NCI-H1436 (cell line): ENCODE measurements at places on chromosomes 7 and 10.

GRCh38 chr10:13773043-13773442, 186.3 kb downstream of the PRPF18 start:
- no peak for DNase-seq

DNA sequence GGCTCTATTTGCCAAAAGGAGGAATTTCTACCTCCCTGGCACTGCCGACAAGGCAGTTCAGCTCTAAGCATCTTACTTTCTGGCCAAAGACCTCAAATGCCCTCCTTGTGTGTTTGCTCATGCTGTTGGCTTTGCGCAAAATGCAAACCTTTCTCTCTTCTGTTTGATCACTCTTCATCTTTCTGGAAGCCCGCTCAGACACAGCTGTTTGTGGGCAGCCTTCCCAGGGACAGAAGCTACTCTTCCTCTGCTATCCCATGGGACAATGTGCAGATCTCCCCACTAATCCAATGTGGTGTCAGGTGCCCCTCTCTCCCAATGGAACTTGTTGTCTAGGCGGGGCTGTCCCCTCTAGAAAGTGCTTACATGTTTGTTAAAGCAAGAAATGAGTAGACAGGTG, 278.7 kb downstream of the CCSER2 start:
- DNase-seq, result no peak

DNA sequence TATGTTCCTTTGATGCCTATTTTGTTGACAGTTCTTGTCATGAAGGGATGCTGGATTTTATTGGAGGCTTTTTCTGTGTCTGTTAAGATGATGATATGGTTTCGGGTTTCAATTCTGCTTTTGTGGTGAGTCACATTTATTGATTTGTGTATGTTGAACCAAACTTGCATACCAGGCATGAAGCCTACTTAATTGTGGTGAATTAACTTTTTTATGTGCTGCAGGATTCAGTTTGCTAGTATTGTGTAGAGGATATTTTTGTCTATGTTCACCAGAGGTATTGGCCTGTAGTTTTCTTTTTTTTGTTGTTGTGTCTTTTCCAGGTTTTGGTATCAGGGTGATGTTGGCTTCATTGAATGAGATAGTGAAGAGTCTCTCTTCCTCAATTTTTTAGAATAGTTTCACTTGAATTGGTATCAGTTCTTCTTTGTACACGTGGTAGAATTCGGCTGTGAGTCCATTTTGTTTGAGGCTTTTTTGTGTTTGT, 345.9 kb downstream of the KIF20B start:
- no peak for DNase-seq

- DNase-seq, result no peak
Measured at GRCh38 chr7:68562323-68562899, 1035.9 kb upstream of the AUTS2 start.

DNA sequence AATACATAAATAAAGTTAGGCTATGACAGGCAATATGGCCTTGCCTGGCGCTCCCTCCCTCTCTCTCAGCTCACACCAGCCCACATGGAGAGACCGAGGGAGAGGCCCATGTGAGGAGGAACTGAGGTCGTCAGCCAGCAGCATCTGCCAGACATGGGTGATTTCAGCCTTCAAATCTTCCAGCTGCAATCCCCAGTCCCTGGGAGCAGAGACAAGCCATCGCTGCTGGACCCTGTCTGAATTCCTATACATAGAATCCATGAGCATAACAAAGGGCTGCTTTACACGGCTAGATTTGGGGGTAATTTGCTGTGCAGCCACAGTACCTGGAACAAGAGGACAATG, 35.6 kb downstream of the ANKRD16 start:
- no peak for DNase-seq

DNA sequence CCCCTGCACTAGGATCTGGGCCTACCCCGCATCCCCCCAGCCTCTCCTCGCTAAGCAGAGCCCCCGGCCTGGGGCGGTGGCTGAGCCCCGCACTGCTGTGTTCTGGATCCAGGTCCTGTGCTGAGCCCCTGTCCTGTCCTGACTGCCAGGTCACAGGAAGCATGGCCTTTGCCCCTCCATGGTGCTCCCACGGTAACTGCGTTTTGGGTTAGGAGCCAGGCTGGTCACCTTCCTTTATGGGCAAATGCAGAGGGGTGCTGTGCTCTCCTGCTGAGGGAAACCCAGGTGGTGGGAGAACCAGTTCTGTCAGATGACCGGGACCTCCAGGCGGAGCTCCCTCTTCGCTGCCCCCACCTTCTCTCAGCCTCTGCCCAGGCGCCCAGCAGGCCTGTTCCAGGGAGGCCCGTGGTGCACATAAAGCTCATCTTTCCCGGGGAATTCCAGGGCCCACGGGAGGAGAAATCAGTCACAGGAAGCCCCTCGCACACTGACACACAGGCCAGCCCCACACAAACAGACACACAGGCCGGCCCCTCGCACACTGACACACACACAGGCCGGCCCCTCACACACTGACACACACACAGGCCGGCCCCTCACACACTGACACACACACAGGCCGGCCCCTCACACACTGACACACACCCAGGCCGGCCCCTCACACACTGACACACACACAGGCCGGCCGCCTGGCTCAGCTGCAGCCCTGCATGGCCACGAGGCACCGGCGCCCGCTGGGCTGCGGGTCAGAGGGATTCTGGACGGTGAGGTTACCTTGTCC, 75.6 kb downstream of the CFAP46 start:
- no peak for DNase-seq

DNA sequence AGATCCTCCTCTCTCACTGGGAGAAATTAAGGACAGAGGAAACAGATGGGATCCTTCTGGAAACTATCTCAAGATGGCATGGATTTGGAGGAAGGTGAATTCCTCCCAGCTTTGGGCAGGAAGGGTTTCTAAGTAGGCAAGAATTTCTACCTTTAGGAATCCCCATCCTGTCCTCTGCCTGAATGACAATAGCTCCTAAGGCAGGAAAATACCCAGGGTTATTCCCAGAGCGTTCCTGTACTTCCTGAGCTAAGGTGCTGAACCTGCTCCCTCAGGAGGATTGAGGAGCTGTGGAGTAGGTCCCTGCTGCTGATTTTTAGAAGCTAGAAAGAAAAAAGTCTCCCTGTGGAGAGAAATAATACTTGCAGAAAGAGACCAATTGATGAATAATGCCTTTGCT, 568 bp downstream of the MGAM2 start:
- no peak for DNase-seq

DNA sequence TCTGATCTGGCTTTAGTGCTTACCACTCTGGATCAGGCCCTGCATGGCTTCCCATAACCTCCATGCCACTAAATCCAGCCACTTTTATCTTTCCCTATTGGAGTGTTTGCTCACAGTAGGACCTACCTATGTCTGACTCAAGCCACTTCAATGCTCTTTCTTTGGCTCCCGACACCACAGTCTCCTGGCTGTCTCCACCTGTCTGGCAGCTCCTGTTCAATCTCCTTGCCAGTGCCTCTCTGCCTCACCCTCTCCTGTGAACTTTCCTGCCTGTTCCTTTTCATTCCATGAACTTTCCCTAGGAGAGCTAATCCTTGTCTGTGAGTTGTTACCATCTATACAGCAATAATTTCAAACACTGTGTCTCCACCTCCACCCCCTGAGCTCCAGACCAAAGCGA, 82.6 kb upstream of the UCN3 start:
- DNase-seq, result no peak

DNA sequence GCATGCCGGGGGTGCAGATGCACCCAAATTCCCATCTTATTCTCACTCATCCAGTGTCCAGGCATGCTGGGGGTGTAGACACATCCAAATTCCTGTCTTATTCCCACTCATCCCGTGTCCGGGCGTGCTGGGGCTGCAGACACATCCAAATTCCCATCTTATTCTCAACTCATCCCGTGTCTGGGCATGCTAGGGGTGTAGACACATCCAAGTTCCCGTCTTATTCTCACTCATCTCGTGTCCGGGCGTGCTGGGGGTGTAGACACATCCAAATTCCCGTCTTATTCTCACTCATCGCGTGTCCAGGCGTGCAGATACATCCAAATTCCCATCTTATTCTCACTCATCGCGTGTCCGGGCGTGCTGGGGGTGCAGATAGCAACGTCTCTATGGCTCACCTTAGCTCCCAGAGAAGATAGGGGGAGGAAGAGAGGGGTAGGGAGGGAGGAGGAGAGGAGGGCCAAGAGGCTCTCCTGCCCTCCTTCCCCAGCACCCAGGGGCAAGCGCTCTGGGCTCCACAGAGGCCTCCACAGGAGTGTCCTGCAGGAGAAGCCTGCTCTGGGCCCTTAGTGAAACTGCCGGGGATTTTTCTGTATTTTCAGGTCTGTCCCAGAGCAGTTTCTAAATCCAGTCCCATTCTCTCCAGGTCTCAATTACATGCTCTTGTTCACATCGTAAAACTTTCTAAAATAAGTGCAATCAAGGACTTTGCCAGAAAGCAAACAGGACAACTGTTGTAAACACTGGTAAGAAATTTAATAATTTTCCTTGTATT, 210.8 kb downstream of the DIP2C start:
- no peak for DNase-seq

- DNase-seq, result no peak
Measured at GRCh38 chr7:77859343-77859742, 60.8 kb downstream of the PHTF2 start.

GRCh38 chr10:88389456-88389855, 193.7 kb downstream of the RNLS start:
- DNase-seq, result no peak

DNA sequence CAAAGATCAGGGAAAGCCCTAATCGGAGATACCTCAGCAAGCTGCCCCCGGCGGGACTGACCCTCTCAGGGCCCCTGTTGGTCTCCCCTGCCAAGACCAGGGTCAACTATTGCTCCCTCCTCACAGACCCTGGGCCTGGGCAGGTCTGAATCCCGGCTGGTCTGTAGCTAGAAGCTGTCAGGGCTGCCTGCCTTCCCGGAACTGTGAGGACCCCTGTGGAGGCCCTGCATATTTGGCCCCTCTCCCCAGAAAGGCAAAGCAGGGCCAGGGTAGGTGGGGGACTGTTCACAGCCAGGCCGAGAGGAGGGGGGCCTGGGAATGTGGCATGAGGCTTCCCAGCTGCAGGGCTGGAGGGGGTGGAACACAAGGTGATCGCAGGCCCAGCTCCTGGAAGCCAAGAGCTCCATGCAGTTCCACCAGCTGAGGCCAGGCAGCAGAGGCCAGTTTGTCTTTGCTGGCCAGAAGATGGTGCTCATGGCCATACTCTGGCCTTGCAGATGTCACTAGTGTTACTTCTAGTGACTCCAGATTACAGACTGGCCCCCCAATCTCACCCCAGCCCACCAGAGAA, 24.1 kb downstream of the TBATA start:
- DNase-seq, result no peak

DNA sequence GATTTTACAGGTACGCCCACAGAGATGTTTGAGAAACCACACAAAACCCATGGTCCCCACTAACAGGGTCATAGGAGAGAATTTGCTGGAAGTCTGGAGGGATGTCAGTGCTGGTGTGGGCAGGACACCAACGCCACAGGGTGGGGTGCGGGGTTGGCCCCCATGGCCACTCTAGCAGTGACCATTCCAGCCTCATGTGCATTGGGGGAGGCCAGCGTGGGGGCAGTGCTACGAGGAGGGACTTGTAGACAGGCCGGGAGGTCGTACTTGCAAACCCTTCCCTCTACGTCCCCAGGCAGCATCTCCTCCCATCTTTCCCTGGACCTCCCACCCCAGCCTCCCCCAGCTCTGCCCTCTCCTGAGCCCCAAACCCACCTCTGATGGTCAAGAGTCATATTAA, 34.0 kb downstream of the FOXL3 start:
- DNase-seq, result no peak

DNA sequence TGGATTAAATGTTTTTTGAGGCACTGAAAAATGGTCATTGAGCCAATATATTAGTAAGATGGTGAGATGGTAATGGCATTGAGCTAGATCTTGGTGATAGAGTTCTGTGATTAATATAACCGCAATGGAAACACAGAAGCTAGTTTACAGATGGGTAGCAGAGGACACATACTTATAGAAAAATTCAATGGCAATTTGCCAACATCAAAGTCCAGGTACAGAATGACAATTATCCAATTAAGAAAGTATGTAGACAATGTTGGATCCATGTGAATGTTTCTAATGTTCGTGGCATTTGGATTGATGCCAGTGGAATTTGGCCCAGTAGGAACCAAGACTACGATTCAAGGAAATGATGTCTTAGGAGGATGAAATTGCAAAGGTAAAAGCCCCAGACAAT, 187.8 kb downstream of the GNAT3 start:
- no peak for DNase-seq

DNA sequence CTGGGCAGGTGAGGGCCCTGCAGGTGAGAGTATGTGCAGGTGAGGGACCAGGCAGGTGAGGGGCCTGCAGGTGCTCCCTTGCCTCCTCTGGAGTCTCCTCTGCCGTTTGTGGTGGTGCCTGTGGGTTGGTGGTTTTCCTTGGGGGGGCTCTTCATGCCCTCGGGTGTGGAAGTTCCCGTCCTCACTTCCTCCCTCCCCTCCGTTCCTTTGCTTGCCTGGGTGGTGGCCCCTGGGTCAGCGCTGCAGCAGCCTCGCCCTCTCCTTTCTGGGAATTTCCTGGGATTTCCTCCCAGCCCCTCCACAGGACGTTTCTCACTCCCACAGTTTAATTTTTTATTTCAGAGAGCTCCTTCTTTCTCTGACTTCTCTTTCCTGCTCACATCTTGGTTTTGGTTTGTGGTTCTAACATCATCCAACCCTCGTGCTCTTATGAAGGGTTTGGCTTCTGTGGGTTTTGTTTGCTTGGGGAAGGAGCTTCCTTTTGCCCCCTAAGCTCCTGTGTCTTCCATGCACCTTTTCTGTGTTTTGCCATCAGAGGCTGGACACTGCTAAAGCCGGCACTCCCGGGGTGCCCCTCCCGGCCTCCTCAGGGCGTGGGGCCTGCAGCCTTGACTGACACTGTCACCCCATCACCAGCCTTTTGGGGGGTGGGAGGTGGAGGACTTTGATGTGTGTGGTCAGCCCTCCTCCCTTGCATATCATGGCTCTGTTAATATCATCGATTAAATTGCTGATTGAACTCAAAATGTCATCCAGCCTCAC, 29.2 kb upstream of the ADGRA1 start:
- DNase-seq, result no peak

GRCh38 chr7:107472116-107472515, 2.3 kb downstream of the GPR22 start:
- no peak for DNase-seq

- no peak for DNase-seq
Measured at GRCh38 chr7:131224996-131225395, 102.7 kb upstream of the MKLN1 start.

- DNase-seq, result no peak
Measured at GRCh38 chr7:69177941-69178494, 420.3 kb upstream of the AUTS2 start.
